HFFc6 (cell line): ENCODE measurements at places on chromosomes 12 and 14.

- DNase-seq, result no peak
These were observed 668.1 kb downstream of the MED13L start for GRCh38 chr12:115609347-115609746.

DNA sequence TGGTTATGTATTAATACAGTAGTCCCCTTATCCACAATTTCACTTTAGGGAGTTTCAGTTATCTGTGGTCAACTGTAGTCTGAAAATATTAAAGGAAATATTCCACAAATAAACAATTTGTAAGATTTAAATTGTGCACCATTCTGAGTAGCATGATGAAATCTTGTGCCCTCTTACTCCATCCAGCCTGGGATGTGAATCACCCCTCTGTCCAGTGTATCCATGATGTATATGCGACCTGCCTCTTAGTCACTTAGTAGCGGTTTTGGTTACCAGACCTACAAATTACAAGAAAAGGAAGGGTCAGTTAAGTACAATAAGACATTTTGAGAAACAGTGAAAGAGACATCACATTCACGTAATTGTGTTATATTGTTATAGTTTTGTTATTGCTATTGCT, 39.9 kb upstream of the MDGA2 start:
- no peak for DNase-seq

DNA sequence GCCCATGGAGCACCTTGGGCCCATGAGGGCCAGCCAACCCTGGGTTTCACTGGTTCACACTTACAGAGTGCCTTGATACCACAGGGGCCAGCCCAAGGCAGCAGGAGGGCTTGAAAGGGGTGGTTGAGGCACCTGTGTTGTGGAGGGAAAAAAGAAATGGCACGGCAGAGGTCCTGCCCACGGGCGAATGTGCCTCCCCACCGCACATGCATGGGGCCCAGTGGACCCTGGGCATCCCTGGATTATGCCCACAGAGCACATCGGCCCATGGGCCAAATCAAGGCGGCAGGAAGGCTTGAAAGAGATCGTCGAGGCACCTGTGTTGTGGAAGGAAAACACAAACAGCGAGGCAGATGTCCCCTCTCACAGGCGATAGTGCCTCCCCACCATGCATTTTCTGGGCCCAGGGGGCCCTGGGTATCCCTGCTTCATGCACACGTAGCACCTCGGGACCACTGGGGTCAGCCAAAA, 378.1 kb downstream of the ALG10 start:
- no peak for DNase-seq

GRCh38 chr14:101876555-101876938, 87.8 kb upstream of the DYNC1H1 start:
- no peak for DNase-seq

GRCh38 chr14:52391881-52392615, 77.9 kb downstream of the PTGER2 start:
- DNase-seq, result peak; percentile 36

DNA sequence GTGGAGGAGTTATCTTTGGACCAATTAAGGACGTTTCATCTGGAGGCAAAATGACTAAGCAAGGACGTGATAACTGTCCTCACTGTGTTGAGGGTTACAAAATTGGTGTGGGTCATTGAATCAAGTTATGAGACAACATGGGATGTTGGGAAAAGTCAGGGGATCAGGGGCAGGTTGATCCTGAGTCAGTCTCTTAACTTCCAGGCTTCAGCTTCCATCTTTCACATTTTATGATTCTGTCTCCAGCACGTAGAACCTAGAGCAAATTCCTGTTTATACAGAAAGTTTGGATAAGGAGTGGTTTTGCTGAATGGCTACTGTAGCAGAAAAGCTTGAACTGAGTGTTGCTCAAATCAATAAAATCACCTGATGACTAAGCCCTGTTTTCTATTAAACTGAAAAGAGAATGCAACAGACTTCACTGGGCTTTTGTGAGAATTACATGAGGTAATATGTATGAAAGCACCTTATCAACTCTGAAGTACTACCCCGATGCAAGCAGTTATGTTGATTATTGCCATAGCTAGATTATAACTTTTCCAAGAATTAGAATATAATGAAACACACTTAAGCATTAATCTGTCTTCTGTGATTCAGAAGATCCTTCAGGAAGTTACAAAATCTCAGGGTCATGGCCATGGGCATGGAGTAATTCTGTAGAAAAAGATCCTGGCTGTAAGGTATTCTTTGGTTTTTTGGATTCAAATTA, 184.8 kb downstream of the ETV6 start:
- DNase-seq, result peak; percentile 32

GRCh38 chr12:69238589-69239351, 599 bp upstream of the CPSF6 start:
- no peak for DNase-seq

DNA sequence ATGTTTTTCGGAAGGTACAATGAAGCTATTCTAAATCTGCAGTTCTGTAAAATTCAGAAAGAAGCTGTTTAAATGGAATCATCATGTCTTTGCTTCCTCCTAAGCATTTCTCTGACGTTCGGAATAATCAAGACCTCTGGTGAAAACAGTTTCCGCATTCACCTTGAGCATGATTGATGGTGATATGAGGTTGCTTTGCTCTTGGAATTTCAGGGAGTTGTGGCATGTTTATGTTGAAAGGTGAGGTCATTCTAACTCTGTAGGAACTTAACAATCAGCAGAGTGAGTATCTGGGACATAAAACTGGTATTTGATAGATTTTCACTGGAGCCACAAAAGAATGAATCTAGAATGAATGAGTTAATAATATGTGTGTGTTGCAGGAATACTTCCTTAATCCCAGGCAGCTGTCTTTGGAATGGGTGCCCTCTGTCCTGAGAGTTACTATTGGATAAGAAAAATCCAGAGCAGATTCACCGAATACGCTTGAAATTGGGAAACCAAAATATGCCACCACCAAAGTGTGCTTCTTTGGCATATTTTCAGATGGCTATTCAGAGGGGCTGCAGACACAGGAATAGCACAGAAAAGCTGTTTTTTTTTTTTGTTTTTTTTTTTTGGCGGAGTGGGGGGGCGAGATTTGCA, 599.1 kb downstream of the CCER1 start:
- DNase-seq, result no peak

- DNase-seq, result no peak
These were observed 33.9 kb upstream of the LTBP2 start for GRCh38 chr14:74645756-74646470.

DNA sequence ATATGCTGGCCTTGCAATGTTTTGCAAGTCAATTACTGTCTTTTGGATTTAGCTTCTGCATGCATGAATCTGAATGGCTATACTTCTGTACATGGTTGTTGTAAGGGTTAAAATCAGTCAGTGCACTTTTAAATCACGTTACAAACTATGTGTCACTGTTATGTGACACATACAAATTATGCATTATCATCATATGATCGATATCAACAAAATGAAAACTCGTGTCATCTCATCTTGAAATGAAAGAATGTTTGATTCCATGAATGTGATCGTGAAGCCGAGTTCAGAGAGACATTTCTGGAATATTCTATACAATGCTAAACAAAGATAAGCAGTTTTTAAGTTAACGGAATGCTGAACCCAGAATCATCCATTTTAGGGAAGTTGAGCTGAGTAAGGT, 116.5 kb downstream of the HMGA2 start:
- no peak for DNase-seq
